ENCODE measurements at places on chromosomes 7 and 10.

DNA sequence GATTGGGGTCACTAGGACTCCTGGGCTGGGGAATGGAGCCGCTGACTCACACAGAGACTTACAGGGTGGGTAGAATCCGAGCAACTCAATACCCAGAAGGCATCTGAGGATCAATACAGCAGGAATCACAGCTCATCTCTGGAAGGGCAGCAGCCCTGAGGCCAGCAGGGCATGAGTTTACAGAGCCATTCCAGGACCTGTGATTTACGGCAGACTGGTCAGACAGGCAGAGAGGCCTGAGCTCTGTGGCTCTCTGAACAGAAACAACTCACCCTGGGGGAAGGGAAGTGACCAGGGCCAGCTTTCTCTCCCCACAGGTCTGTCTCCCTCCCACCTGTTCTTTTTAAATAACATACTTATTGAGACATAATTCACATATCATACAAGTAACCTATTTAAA lies 88.2 kb upstream of the CXCL12 start:
- DNase-seq = no peak

- no peak for DNase-seq
Observed at GRCh38 chr7:142063551-142064442, 47.7 kb upstream of the MGAM2 start.

DNA sequence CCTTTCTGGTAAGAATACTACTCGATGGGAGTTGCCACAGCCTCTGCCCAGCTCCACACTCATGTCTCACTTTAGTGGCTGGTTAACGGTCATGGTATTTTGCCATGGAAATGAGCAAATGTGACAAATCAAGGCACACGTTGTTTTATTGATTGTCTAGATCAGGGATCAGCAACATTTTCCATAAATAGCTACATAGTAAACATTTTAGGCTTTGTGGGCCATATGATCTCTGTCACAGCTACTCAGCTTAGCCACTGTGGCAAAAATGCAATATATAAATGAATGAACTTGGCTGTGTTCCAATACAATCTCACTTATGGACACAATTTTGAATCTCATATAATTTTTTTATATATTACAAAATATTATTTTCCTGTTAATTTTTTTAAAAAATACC lies 76.9 kb downstream of the COBL start:
- DNase-seq = no peak

- no peak for DNase-seq
Observed at GRCh38 chr7:54538122-54538521, 4.1 kb upstream of the VSTM2A start.

- DNase-seq = peak; percentile 56
Observed at GRCh38 chr7:142632271-142633134, 116.8 kb upstream of the PRSS1 start.

GRCh38 chr10:1050145-1050544 lies 1.2 kb upstream of the IDI1 start:
- peak; percentile 24 for DNase-seq

DNA sequence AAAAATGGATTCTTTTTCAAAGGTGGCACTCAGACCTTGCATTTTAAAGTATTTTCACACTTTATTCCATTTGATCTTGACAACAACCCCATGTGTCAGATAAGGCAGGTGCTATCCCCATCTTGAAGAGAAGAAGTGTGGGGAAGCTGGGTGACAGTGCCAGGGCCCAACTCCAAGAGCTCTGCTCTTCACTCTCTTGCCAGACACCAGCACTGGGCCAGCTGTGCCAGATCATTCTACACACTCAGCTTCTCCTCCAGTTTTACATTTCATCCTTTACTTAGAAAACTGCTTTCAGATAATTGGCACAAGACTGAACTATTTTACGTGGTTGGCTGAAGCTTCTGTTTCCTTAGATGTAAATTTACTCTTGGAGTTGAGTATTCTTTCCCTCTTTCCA lies 64.4 kb downstream of the ENO4 start:
- DNase-seq = no peak

DNA sequence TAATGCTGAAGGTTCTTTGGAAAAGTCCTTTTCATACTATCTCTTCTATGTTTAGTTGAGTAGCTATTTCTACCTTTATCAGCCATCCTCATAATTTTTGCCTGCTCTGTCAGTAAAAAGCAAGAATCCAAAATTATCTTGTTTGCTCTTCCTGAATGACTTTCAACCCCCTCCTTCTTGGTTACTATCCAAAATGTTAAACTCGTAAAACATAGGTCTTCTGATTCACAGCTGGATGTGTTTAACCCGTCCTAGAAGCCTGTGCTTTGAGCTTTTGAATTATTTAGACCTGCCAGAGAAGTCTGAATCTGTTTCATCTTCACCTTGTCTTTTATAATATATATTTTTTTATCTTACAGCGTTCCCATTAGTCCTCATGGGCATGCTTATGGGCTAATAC lies 136.4 kb upstream of the MDFIC start:
- DNase-seq = no peak

DNA sequence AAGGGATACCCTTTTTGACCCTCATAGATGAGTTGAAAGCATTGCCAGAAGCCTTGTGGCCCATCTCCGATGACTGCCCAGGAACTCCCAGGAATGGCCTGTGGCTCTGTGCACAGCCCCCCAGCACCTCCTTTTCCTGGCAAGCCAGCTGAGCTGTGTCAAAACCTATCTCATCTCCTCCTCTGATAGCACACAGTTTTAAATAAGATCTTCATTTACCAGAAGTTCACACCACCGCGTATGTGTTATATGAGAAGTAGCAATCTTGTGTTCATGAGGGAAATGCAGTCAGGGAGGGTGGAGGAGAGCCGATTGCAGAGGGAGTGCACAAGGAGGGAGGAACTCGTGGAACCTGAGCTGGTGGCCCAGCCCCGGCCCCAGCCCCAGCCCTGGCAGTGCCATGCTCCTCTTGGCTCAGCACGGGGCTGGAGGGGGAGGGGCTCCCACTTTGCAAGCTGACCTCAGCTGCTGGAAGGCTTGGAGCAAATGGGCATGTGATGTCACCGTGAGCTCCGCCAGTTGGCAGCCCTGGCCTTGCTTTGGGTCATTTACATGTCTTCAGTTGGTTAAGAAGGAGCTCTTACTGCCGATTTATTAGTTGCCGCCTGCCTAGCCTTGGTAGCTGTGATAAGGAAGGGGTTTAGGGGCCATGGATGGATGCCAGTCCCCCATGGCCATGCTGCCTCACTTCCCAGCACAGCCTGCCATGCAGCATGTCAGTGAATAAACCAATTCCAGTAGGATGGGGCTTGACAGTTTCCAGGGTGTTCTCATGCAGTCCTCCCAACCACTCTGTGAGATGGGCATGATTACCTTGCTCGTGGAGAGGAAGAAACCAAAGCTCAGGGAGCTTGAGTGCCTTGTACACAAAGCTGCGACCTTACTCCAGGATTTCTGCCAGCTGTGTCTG lies 20.0 kb downstream of the UNC5B start:
- no peak for DNase-seq

DNA sequence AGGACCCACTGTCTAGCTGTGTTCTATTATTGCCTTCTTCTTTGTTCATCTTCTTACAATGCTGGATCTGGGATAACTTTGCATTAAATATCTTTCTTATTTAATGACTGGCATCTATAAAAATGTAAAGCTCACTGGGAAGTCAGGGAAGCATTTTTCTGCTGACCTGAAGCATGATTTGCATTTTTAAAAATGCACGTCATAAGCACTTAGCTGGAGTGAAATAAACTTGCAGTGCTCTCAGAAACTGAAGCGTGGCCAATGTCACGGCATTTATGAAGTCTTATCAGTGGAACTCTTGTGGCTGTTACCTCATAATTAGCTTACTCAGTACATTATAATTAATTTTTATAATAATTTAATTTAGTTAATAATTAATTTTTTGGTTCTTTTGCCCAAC lies 59.1 kb downstream of the FRMD4A start:
- DNase-seq = no peak

DNA sequence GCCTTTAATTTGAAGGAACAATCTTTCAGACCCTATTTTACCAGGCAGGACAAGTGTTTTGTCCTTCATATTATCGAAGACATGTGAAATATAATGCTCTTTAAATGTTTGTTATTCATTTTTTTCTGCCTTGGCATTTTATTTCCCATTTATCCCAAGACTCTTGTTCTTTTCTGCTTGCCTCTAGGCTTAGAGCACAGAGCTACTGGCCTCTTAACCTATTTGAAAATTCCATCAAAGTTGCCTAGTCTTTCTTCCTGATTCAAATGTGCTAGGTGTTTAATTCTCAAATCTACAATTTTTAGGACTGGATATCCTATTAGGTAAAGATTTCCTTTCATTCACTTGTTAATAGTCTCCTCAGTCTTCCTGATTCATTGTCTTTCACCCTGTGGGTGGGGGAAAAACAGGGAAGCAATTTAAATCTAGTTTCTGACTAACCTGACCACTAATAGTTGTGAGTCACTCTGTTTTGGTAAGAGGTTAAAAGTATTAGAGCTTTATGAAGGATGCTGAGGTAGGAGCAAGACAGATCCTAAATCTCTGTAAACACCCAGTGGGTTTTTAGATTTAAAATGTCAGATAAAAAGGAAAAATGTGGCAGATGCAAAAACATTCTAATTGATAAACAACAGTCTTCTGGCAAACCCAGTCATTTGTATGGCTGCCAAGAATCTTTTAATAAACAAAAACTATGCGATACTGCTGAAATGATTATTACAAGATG lies 1.5 kb downstream of the LIPK start:
- no peak for DNase-seq

DNA sequence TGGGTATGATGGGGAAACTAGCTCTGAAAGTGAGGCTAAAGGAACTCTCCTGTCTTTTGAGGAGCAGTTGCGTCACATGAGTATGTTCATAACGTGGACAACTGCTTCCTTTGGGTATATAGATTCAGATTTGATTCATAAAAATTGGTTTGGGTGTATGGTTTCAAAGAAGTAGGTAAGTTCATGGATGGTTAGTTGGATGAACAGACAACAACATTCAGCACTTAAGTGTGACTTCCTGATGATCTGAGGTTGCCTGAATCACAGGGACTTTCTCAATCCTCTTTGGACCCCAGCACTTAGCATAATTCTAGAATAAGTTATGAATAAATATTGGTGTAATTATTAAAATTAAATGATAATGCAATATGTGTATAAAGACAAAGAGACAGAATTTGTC lies 43.4 kb downstream of the MACC1 start:
- DNase-seq = no peak

GRCh38 chr7:9761224-9761623 lies 1212.4 kb upstream of the PHF14 start:
- no peak for DNase-seq

DNA sequence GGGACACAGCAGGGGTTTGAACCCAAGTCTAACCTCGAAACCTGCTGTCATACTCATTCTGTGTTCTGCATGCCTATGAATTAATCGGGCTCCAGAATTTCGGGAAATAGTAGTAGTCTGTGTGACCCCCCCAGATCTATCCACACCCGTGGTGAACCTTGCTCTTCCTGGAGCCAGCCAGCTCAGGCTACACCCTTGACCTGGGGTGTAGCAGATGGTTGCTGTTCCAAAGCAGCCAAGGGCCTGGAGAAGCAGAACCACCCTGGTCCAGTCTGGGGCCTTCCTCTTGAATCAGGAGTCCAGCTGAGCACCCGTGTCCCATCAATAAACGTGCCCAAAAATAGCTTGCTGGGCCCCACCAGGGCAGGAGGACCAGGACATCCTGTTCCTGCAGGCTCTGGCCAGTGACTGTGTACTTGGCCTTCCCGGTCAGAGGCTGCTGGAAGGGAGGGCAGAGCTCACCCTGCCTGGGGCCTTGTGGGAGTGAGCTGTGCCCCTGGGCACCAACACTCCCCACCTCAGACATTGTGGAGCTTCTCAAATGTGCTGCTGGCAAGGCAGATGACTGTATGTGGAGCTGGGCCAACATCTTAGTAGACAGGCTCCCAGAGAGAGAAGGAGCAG lies 101.2 kb upstream of the ZNF716 start:
- no peak for DNase-seq

GRCh38 chr10:77023396-77023795 lies 614.2 kb downstream of the KCNMA1 start:
- DNase-seq = no peak

GRCh38 chr10:24292304-24293293 lies 83.7 kb downstream of the KIAA1217 start:
- no peak for DNase-seq

- no peak for DNase-seq
Observed at GRCh38 chr7:43871064-43871463, 1.7 kb upstream of the MRPS24 start.

- no peak for DNase-seq
Observed at GRCh38 chr7:157409753-157410727, 73.2 kb downstream of the DNAJB6 start.

GRCh38 chr10:106280896-106281460 lies 883.5 kb downstream of the SORCS1 start:
- no peak for DNase-seq

DNA sequence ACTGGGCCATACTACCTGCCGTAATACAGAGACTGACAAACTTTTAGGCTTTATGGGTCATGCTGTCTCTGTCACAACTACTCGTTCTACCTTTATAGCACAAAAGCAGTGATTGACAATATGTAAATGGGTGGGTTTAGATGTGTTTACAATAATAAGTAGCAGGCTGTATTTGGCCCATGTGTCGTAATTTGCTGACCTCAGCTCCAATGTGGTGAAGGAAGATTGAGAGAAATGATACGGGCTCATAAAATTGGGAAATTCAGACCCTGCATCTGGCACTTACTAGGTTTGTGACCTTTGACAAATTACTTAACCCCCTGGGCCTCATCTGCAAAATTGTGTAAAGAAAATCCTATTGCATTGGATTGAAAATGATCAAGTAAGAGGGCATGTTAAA lies 150.8 kb upstream of the NPSR1 start:
- no peak for DNase-seq

DNA sequence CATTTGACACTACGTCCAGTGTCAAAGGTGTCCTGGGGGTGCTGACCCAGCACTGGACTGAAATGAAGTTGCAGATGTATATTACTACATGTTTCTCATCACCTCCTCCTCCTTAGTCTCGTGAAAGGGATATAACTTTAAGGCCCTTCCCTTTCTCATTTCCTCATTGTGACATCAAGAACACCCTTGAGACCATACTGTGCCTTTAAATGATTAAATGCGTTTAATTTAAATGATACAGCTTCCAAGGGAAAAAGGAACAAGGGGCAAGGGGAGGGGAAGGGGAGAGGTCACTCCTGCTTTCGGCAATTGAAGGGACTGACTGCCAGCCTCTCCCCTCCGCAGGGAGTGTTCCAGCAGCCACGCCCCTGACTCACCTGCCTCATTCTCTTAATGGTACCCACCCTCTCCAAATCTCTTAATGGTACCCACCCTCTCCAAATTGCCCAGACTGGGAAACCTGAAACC lies 80.5 kb upstream of the KMT2E start:
- DNase-seq = no peak

DNA sequence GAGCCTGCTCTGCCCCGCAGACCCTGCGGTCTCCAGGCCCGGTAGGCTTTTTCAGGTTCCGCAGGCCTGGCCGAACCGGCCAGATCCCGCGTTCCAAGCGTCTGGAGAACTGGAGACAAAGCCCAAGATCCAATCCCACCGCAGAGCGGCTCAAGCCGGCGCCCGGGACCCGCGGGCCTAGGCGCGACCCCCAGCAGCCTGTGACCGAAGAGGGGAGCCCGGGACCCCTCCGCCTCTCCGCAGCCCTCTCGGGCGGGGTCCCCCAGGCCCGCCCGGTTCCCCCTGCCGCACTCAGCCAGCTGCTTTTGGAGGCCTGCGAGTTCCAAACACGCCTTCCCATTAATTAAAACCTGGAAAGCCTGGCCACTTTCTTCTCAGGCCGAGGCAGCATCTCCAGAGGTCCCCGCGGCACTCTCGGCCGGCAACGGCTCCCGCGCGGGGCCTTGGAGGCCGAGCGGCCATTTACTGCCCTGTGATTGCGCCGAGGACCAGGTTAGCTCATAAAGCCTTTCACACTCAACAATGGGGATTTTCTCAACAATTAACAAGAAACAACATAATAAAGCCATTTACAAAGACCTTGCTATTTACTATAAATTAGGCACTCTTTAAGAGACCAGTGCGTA lies 16.7 kb downstream of the SKIDA1 start:
- no peak for DNase-seq

Measured in CD8-positive, alpha-beta memory T cell (primary cell).